AG09309 (cell line): ENCODE measurements at places on chromosomes 11 and 22.

GRCh38 chr11:106187860-106188456 is 110.5 kb downstream of the AASDHPPT start:
- no peak for DNase-seq

GRCh38 chr11:28877340-28877739 is 769.2 kb downstream of the METTL15 start:
- DNase-seq = no peak

DNA sequence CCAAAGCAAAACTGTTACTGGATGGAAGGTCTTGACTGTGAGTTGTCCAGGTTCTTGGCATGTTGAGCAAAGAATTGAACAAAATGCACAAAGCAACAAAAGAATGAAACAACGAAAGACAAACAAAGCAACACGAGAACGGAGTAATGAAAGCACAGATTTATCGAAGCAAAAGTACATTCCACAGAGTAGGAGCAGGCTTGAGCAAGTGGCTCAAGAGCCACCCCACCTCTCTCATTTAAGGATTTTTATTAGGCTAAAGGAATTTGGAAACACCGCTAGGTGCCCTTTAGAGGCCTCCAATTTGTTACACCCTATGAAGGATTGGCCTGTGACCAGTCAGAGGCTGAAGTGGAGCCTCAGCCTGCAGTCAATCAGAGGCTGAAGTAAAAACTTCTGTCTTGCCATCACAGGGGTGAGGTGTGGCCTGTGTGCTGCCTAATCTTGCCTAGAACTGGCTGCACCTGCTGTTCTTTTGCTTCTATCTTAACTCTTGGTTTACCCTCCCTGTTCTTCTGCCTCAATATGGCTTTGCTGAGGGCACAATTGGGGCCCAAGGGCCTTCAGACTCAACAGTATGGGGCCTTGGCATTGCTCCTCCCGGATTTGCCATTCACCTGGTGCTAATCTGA is 59.4 kb upstream of the FTH1 start:
- no peak for DNase-seq

DNA sequence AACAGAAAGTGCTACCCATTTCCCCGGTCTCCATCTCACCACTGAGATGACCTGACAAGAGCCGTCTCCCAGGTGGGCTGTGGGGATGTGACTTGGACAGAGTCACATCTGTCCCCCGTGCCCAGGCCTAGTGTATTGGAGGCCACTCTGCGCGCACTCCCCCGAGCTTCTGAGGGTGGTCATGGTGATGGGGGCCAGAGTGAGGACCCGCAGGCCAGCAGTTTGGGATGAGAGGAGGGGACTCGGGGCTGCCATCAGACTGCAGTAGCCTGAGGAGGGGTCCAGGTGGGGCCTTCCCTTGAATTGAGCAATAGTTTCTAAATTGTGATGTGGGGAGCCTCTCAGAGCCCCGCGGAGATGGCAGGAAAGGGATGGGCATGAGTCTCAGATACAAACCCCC is 852.6 kb downstream of the TBC1D22A start:
- no peak for DNase-seq

DNA sequence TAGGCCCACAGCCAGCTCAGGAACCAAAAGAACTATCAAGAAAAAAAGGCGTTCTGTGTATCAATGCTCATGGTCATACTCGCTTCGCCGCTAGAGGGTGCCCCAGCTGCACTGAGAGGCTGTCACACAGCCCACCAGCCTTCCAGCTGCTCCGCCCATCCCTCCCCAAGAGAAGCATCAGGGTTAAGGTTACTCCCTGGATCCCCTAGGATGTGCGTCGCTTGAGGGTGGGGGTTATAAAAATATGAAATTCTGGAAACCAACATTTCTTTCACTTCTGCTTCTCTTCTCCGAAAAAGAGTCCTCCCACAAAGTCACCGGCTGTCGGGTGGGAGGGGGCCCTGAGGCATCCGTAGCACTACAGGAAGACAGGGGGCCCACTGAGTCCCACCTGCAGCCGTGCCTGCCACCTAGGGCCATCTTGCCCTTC is 1.7 kb downstream of the CBX6 start:
- no peak for DNase-seq

DNA sequence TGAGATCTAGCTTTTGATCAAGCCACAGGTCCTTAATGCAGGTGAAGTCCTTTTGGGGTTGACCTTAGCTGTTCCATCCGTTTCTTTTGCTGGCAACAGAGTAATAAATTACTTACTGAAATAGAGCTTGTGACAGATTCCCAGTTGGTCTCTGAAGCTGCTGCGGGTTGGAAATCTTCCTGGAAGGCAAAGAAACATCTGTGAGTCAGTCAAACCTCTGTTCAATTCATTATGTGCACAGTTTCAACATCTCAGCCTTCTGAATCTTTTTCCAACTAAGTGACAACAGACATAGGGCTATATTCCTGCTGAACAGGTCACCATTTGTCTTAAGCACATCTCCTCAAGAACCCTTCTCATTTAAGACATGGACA is 88.9 kb upstream of the DDI1 start:
- DNase-seq = peak; percentile 38

GRCh38 chr11:110598725-110599124 is 113.5 kb downstream of the ARHGAP20 start:
- DNase-seq = no peak

DNA sequence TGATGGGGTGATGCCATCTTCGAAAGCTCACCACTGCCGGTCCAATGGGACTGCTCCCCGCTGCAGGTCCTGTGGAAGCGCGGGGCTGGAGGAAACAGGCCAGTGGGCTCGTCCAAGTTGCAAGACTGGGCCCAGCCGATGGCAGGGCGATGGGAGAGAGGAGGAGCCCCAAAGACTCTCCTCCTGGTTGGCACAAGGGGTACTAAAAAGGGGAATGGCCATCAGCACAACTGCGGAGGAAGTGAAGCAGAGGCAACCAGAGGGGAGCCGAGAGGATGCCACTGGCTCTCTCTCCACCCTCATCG is 357.1 kb downstream of the SHANK2 start:
- DNase-seq = no peak

DNA sequence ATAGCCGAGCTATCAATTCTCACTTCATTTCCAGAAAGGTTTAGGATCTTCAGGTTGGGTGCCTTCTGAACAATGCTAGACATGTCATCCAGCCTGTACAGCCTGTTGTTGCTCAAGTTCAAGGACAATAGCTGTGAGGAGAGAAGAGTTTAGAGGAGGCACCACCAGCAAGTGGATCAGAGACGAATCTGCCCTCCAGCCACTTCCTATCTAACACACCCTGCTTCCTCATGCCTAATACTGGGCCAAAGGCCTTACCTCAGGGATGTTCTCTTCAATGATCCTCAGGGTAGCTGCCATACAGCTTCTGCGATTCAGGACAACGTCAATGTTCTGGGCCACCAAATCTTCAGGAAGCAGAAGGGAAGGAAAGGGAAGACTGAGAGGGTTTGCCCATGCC is 4.2 kb downstream of the NXF1 start:
- no peak for DNase-seq

- DNase-seq = no peak
Observed at GRCh38 chr11:8839957-8840945, 70.7 kb upstream of the AKIP1 start.

- DNase-seq = no peak
Observed at GRCh38 chr22:38244106-38244505, 28.7 kb downstream of the TMEM184B start.

- DNase-seq = no peak
Observed at GRCh38 chr11:122690384-122690783, 34.9 kb downstream of the UBASH3B start.

- DNase-seq = no peak
Observed at GRCh38 chr11:78253797-78254196, 65.1 kb downstream of the USP35 start.
